ENCODE measurements at places on chromosomes 11 and 22. TPM values are rescaled to one million over a fixed set of nuclear protein-coding genes. Genes with fewer than 3 reads are reported as not detected.

DNA sequence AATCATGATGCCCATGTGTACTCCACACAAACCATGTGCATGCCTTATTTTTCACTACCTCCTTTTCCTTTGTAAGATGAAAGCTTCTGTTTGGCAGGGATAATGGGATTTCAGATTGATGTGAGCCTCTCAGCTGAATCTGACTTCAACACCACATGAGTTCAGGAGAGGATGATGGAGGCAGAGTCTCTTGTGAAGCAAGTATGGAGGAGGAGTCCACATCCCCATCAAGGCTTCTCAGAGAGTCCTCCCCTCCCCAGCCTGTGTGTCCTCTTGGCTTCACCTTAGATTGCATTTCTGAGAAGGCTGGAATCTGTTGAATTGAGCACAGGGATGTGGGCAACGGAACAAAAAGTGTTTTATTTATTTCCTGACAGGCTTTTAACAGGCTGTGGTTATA is 370.4 kb downstream of the FAT3 start:
- H3K27ac ChIP-seq = no peak overlapping the region
- no peaks in the 10 kb centered on the region for H3K27me3 ChIP-seq
- H3K4me1 ChIP-seq = peaks cover 9% of the 10 kb centered on the region
- H3K36me3 ChIP-seq = no peaks in the 10 kb centered on the region
- no peak overlapping the region for H3K4me3 ChIP-seq

DNA sequence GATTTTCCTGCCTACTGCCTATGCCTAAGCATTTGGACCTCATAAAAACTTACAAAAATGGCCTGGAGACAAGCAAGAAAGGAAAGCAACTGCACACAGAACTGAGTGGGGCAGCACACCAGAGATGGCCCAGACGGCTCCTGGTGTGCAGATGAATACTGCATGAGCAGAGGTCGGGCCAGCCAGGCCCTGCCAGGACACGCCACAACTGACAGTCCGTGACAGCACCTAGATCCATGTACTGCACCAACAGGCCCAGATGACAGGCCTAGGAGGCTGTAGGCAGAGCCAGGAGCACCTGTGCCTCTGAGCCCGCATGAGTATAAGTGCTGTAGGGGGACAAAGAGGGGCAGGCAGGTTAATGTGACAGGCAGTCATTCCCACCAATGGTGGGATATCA is 160.2 kb downstream of the IGLL1 start:
- no peaks in the 10 kb centered on the region for H3K4me1 ChIP-seq
- no peak for DNase-seq
- no peak overlapping the region for H3K27ac ChIP-seq
- no peak overlapping the region for H3K4me3 ChIP-seq

- H3K4me3 ChIP-seq = no peak overlapping the region
- H3K27ac ChIP-seq = no peak overlapping the region
- DNase-seq = peak; percentile 95
- H3K4me1 ChIP-seq = no peaks in the 10 kb centered on the region
Observed at GRCh38 chr22:46798366-46799350, 36.2 kb downstream of the TBC1D22A start.

The ABCC8 gene
- total RNA-seq = 1.3 TPM

The BMAL1 gene
- 5.1 TPM for total RNA-seq

DNA sequence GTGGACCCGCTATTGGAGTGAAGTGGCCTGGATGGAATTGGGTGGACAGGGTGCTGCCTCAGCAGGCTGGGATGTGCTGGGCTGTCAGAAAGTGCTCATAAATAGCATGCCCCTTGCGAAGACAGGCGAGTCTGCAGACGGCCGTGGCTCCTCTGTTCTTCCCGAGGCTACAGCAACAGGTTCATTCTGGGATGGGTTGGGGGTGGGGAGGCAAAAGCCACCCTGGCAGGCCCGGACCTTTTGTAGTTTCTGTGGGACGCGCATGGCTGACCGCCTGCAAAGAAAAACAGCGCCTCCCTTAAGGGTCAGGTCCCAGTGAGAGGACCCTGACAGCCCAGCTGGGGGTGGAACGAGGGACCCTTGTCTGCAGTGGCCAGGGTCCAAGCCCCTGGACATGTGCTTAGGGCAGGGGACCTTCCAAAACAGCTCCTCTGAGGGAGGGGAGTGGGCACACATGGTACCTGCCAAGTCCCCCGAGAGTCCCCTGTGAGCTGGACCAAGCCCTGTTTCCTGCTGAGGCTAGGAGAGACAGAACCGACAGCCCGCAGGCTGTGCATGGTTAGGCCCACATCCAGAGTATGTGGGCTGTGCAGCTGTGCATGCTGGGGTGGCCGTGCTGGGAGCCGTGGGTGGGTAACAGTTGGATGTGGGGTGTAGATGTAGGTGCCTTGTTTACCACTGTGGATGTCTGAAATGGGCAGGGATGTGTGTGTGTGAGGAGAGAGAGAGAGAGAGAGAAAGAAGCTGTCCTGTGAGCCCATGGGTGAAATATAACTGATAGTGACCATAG is at the start of gene CRYBB3:
CRYBB3 (plus strand) TSS at position 128 of the 790 bp plus-strand sequence. CDS start 1,539 bp downstream, outside the sequence.
- no peak within 1 kb of the TSS for H3K27ac ChIP-seq
- H3K36me3 ChIP-seq = peaks cover 17% of the 10 kb centered on the region
- DNase-seq = no peak
- no peak within 1 kb of the TSS for H3K4me3 ChIP-seq
- no peaks in the 10 kb centered on the region for H3K27me3 ChIP-seq

Data from endodermal cell (in vitro differentiated cells).